Stimulated activated CD4-positive, alpha-beta T cell treated with anti-CD3 and anti-CD28 coated beads, Interleukin-15, amount 100 ng/mL, for 1 hour (primary cell): ENCODE measurements at places on chromosomes 1 and 21.

GRCh38 chr21:40117236-40117635 lies 250.0 kb downstream of the PCP4 start:
- DNase-seq: no peak

GRCh38 chr1:222048094-222048595 lies 306.3 kb upstream of the DUSP10 start:
- no peak for DNase-seq

- DNase-seq: no peak
Observed at GRCh38 chr21:17911628-17912027, 92.5 kb upstream of the C21orf91 start.

GRCh38 chr1:13510499-13510898 lies 3.3 kb downstream of the LRRC38 start:
- no peak for DNase-seq

DNA sequence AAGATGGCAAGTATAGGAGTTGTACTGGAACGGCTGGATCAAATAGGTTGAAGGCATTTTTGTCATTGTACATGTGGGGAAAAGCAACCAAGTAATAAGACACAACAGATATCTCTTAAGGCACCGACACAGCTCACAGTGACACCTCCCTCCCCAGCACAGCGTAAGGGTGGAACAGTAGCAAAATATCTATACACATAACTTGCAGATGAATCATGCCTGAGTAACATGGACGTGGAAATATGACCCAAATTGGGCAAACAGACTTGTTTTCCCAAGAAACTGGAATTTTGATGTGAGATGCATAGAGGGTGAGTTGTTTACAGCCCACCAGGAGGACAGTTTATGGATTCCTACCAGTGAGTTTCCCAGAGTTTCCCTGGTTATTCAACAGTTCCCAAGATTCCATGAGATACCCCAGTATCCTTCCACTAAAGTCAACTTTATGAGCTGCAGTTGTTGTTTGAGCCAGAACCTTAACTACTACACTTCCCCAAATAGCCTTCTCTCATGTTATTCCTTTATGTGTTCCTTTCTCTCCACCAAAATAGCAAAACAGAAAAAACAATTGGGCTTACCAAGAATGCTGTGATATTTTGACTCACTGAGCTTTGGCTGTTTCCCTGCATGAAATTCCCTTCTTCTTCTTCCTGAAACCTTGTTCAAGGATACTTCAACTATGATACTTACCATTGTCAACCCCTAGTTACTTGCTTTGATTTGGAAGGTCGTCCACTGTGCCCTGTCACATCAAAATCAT lies 7.1 kb upstream of the DR1 start:
- no peak for DNase-seq

- no peak for DNase-seq
Observed at GRCh38 chr1:155650231-155650757, 38.3 kb downstream of the YY1AP1 start.

GRCh38 chr1:90122654-90123340 lies 127.9 kb downstream of the ZNF326 start:
- DNase-seq: no peak

DNA sequence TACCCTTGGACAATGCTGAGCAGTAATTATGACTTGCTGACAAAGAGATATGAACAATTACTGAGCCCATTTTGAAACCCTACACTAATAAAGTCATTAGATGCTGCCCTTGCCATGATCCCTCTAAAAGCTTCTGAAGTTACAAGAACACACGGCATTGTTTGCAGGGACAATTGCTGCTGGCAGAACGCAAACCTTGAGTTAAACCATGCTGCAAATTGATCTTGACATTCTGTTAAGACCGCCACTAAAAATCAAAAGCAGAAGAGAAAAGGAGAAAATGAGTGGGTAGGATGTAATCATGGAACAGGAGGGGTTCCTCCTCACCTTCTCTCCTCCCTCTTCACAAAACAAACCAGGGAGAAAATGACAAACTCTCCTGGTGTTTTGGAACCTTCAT lies 136.2 kb upstream of the DMRTA2 start:
- no peak for DNase-seq

GRCh38 chr1:228316589-228317387 lies 89.8 kb downstream of the TRIM11 start:
- DNase-seq: no peak

DNA sequence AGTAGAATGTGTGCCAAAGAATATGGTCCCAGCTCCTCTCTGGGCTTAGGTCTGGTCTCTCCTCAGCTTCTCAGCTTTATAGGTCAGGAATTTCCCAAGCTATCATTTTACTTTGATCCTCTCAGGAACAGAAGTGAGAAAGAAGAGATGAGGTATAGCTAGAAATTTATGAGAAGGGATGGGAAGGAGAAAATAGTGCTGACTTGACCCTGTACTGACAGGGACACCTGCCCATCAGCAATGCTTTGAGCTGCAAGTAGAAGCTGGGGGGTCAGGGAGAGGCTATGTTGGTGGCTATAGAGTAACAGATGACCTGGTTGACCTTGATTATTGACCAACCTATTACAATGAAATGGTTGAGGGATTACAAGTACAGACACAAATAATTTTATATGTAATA lies 75.0 kb downstream of the XCL2 start:
- DNase-seq: no peak

DNA sequence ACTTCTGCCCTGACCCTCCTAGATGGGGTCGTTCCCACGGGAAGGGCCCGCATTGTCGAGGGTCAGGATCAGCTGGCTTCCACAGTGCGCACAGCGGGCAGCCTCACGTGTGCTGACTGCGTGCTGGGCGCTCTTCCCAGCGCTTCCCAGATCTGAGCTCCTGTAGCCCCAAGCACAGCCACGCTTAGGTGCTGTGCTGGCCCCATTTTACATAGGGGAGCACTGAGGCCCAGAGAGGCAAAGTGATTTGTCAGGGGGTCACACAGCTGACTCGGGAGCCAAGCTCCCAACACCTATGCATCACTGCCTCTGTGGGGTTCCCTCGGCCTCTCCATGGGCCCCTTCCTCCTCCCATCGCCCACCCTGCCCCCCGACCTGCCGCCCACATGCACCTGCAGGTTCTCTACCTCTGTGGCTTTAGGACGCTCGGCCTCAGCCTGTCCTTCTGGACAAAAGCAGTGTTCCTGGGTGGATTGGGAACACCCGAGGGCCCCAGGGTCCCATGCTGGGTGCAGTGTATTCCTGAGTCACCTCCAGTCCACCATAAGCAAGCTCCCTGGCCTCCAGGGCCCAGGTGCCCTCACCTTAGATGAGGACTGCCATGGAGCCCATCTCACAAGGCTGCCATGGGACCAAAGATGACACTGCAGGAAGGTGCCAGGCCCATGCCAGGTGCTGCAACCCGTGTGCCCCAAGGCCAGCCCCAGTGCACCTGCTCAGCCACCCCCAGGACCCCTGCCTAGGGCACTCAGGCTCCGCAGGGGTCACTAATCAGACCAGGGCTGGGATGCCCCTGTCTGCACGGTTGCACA lies 23.3 kb downstream of the TFF3 start:
- no peak for DNase-seq

GRCh38 chr1:212873518-212873917 lies 15.4 kb downstream of the FLVCR1 start:
- no peak for DNase-seq

- DNase-seq: no peak
Observed at GRCh38 chr21:25584833-25585676, 22.2 kb downstream of the MRPL39 start.

GRCh38 chr21:33931799-33932390 lies 16.3 kb upstream of the ATP5PO start:
- DNase-seq: no peak
